Heart right ventricle (tissue), 16 donors: ENCODE measurements at places on chromosomes 4 and X. TPM values are rescaled to one million over a fixed set of nuclear protein-coding genes. Genes with fewer than 3 reads are reported as not detected.
A peak's percentile ranks its signal among the peaks of the same experiment; 100 is the strongest.

DNA sequence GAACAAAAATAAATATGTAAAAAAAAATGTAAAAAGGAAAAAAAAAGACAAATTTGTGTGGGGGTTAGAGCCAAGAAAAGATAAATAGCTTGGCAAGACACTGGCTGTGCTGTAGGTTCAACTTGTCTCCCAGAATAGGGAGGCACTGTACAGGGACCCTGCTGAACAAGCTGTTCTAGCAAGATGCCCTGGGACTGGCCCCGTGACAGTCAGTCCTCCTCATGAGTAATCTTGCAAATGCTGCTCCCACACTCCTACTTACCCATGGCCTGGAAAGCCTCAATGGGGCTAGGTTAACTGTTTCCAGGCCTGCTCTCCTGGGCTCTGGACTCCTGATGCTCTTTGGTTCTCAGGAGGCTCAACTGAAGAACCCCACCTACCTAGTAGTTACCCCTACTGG is 106.8 kb downstream of the ATG4A start:
- no peak for DNase-seq

Gene PQBP1
- 99.8 TPM for polyA plus RNA-seq

- no peak for DNase-seq
These were observed 98.1 kb upstream of the C1GALT1C1 start for GRCh38 chrX:120727911-120728310.

DNA sequence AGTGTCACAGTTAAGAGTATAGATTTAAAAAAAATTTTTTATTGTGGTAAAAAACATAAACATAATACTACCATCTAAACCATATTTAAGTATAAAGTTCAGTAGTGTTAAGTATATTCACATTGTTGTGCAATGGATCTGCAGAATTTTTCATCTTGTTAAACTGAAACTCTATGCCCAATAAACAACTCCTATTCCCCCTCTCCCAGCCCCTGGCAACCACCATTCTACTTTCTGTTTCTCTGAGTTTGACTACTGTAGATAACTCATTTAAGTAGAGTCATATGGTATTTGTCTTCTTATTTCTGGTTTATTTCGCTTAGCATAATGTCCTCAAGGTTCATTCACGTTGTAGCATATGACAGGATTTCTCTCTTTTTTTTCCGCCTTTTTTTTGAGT is 112.4 kb downstream of the PTTG2 start:
- no peak for DNase-seq

Gene SLC7A11
- 0.09 TPM for polyA plus RNA-seq

- DNase-seq, result no peak
These were observed 26.1 kb upstream of the EPHA5 start for GRCh38 chr4:65696436-65696835.

DNA sequence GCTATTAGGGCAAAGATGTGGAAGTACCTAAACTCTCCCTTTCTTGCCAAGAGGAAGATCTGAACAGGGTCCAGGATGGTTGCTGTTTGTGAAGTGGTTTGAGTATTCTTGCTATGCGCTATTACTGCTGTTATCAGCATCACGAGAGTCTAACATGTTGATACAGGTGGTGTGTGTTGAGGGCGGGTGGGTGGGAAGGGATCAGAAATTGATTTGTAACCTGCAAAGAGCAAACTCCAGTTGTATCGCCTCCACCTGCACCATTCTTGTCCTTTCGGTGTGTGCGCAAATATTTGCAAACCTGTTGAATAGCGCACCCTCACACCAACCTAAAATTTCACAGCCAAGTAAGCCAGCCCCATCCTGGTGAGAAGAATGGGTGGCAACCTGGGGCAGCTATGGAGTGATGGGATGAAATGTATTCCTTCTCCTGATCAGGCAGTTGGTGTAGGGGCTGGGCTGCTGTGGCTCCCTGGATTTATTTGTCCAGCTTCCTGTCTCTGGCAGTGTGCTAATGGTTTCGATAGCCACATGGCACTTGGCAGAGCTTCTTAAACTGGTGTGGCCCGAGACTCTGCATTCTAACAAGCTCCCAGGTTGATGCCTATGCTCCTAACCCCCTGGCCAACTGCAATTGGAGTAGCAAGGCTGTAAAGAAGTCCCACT is 102.6 kb upstream of the SCML1 start:
- no peak for DNase-seq

- DNase-seq, result no peak
These were observed 81.6 kb downstream of the DTHD1 start for GRCh38 chr4:36363024-36363423.

Gene TASL
- polyA plus RNA-seq, result not detected

GRCh38 chr4:4624276-4624897 is 82.5 kb upstream of the STX18 start:
- DNase-seq, result no peak

Gene P2RY8
- 1.0 TPM for polyA plus RNA-seq

GRCh38 chrX:72630185-72630584 is 57.5 kb upstream of the HDAC8 start:
- DNase-seq, result no peak

Gene WWC2
- polyA plus RNA-seq, result 7.2 TPM

Gene IL2RG
- 1.3 TPM for polyA plus RNA-seq

- DNase-seq, result no peak
These were observed 44.4 kb downstream of the CCDC158 start for GRCh38 chr4:76376534-76376933.

DNA sequence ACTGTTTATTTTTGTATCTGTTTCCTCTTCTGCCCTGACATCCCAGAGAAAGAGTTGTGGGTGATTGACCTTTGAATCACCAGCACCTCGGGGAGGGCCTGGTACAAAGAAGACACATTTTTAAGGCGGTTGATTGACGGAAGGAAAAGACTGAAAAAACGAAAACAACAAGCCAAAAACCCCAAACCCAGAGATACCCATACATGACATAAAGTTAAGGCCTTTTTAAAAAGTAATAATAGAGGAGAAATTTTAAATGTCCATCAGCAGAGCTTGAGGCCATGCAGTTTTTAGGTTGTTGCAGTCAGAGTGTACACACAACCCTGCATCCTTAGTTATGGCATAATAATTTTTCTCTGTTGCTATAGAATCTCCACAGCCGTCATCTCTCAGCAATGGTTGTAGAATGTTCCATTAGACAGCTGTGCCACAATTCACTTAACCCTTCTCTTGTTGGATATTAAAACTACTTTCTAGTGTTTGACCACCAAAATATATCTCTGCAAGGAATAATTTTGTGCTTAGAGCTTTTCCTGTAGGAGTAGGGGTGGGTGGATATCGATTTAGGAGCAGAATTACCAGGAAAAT is 110.2 kb downstream of the GNL3L start:
- DNase-seq, result no peak

DNA sequence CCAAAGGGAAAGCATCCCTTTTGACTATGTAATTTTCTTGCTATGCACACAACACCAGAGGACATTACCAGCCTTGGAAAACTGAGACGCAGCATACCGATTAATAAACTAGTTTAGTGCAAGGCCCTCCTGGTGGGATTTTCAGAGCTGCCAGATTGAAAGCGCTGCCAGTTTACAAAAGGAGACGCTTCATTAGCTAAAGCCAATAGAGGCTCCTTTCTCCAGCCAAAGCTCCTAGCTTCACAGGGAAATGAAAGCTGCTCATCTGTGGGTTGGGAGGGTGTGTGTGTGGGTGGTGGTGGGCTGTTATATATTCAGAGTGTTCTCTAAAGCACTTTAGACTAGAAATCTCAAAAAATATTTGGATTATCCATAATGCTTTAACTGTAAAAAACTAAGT is 32.4 kb downstream of the SPANXN4 start:
- no peak for DNase-seq

GRCh38 chr4:151857368-151857767 is 96.6 kb upstream of the GATB start:
- DNase-seq, result no peak

DNA sequence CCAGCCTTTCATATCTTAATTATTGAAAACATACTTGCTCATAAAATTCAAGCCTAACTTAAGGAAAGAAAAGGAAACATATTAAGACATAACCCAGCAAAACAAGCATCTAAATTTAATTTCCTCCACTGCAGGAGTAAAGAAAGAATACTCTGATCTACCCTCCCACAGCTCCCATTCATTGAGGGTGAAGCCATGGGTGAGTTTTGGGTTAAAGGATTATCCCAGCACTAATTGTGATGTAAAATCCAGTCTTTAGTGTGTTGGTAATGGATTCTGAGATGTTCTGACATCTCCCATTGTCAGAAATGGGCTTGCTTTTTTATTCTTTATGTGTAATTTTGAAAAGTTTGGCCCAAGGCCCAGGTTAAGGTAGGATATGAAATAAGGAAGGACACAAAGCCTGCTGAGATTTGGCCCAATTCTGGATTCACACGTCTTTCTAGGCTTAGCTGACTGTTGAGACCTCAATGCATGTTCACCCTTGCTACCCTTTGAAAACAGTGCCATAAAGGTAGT is 50.4 kb downstream of the SPARCL1 start:
- no peak for DNase-seq

- DNase-seq, result no peak
These were observed 347.4 kb upstream of the EPHA5 start for GRCh38 chr4:66017671-66018070.

Gene NDNF
- 4.6 TPM for polyA plus RNA-seq

Gene BTK
- 1.6 TPM for polyA plus RNA-seq

GRCh38 chrX:23066588-23067281 is 67.0 kb downstream of the DDX53 start:
- no peak for DNase-seq

- no peak for DNase-seq
These were observed 2.2 kb downstream of the PWWP3B start for GRCh38 chrX:106170318-106170717.

- no peak for DNase-seq
These were observed 295.4 kb downstream of the TRIML1 start for GRCh38 chr4:188434643-188435042.

Gene TCP11X2
- not detected for polyA plus RNA-seq

DNA sequence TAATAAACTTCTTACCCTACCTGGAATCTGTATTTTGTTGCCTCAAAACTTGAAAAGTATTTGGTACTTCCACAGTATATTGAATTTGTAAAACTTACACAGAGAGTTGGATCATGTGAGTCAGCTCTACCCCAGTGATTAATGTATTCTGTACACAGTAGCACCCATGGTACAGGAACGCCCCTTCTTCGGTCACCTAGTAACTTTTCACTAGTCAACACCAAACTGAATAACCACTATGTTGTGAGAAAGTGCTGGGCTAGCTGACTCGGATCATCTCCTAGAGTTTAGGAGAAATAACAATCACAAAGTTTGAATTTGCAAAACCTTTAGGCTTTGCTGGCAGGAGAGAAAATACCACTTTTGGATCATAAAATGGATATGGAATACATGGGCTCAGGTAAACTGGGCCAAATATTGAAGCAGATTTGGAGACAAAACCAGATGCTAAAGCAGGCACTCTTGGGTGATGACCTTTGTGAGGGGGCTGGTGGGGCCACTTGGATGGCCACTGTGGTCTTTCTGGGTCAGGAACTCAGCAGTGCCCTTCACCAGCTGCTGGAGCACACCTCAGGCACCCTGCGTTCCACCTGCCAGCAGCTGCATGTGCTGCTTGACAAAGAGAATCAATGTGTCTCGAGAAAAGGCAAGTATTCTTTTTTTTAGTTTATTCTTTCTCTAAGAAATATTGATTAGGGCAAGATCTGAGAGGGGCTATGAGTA is at the start of gene DTHD1:
TSS of gene DTHD1 (plus strand) at position 233 of the 723 bp plus-strand sequence. CDS start at position 376, 143 bp downstream.
- DNase-seq, result no peak

GRCh38 chr4:152696764-152697261 is 17.0 kb upstream of the TMEM154 start:
- no peak for DNase-seq

- no peak for DNase-seq
These were observed 48.5 kb upstream of the HDAC8 start for GRCh38 chrX:72621163-72621562.

- no peak for DNase-seq
These were observed 504 bp downstream of the PRRG3 start for GRCh38 chrX:151695583-151696340.

Gene ZNF518B
- polyA plus RNA-seq, result 6.9 TPM

Gene DUX4
- polyA plus RNA-seq, result not detected

GRCh38 chr4:17194586-17194985 is 296.1 kb upstream of the LDB2 start:
- DNase-seq, result no peak

DNA sequence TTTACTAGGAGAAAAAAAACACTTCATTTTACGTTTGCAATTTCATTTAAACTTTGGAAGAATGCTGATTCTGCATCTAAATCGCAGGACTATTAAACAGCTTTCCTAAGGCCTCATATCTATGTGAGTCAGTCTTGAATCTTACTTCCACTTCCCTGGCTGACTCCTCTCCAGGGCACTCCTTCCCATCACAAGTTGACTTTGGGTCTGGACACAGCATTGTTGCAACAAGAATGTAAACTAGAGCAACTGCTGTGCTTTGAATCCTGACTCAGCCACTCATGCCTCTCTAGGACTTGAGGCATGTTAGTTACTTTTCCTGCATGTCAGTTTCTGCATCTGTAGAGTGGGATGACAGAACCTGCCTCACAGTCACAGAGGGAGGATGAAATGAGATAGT is 413.8 kb downstream of the FAT4 start:
- DNase-seq, result no peak

GRCh38 chr4:133149932-133150471 is 908 bp downstream of the PCDH10 start:
- no peak for DNase-seq

GRCh38 chrX:132612821-132613564 is 124.2 kb upstream of the MBNL3 start:
- DNase-seq, result peak; percentile 37

- DNase-seq, result no peak
These were observed 14.1 kb downstream of the TNIP3 start for GRCh38 chr4:121150003-121150402.

Gene PPEF2
- not detected for polyA plus RNA-seq

GRCh38 chr4:139743027-139743426 is 77.4 kb downstream of the MGST2 start:
- no peak for DNase-seq

Gene ATG4A
- polyA plus RNA-seq, result 14.2 TPM

Gene NPNT
- polyA plus RNA-seq, result 32.6 TPM

DNA sequence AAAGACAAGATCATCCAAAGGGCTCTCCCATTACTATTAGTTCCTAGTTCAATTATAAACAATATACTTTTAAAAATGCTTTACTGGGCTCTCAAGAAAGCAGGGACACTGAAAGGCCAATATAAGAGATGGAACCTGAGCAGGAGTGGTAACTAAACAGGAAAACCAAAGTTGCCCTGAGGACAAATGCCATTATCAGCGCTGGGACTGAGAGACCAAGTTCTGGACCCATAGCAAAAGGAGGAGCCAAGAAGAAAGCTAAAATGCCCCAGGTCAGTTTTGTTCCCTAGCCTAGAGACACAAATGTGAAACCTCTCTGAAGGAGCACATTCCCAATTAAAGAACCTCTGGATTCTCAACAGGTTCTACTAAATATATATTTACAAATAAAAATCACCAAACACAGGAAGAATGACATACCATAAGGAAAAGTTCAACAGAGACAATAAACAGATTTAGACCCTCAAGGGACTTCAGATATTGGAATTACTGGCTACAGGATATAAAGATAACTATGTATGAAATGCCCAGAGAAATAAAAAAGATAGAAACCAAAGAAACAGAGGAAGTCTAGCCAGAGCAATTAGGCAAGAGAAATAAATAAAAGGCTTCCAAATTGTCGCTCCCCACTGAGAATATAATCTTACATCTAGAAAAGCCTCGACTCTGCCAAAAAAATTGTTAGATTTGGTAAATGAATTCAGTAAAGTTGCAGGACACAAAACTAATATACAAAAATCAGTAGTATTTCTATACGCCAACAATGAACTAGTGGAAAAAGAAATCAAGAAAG is 67.1 kb downstream of the KLHL8 start:
- DNase-seq, result no peak

Gene NXF2B
- polyA plus RNA-seq, result not detected

GRCh38 chr4:22192084-22192511 is 243.5 kb upstream of the KCNIP4 start:
- DNase-seq, result no peak

GRCh38 chr4:122224348-122224747 is 72.2 kb downstream of the BLTP1 start:
- DNase-seq, result peak; percentile 5
